CMK (cell line): ENCODE measurements at places on chromosomes 1 and 21.

- no peak for DNase-seq
Measured at GRCh38 chr1:235843461-235843961, 23.2 kb downstream of the LYST start.

GRCh38 chr1:61050541-61051442 lies 31.6 kb upstream of the NFIA start:
- no peak for DNase-seq

DNA sequence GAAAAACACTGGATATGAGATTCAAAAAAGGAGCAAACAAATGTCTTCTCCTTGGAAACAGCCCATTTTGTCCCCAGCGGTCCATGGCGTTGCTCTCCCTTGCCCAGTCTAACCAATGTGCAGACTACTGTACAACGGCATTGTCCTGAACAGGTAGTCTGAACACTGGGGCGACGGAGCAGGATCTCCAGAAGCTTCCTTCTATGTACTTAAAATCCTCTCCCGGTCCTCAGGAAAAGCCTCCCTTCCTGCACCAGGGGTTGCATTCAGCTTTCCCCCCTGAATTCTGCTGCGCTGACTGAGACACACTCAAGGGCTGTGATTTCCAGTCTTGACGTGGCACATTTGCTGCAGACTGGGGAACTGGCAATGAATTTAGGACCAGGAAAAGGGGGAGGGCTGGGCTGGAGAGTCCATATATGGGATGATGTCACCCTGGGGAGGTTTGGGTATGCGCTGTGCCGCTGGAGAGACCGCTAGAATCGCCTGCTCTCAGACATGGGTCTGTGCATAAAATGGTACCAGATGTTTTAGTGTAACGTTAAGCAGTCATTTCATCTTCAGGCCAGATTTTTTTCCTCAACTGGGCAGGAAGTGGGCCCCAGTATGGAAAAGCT lies 275.9 kb upstream of the C1orf105 start:
- DNase-seq = no peak

- no peak for DNase-seq
Measured at GRCh38 chr1:26122988-26123973, 11.7 kb downstream of the PDIK1L start.

GRCh38 chr1:230940848-230941247 lies 37.8 kb downstream of the TTC13 start:
- DNase-seq = no peak

DNA sequence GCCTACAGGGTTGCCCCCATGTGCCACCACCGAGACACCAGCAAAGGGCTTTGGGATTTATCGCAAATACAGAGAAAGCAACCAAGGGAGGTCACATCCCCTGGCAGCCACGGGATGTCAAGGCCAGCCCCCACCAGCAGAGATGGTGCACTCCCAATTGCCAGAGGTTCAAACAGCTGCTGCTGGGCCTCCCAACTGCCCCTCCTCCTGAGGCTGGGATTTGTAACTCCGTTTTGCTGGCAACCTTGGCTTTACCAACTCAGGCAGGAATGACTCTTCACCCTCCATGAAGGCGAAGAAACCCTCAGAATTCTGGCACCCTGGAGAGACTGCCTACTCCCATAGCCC lies 11.6 kb downstream of the TMEM53 start:
- DNase-seq = no peak

GRCh38 chr1:243623841-243624240 lies 226.2 kb downstream of the AKT3 start:
- DNase-seq = no peak

GRCh38 chr21:40636026-40636425 lies 210.9 kb downstream of the DSCAM start:
- DNase-seq = no peak

DNA sequence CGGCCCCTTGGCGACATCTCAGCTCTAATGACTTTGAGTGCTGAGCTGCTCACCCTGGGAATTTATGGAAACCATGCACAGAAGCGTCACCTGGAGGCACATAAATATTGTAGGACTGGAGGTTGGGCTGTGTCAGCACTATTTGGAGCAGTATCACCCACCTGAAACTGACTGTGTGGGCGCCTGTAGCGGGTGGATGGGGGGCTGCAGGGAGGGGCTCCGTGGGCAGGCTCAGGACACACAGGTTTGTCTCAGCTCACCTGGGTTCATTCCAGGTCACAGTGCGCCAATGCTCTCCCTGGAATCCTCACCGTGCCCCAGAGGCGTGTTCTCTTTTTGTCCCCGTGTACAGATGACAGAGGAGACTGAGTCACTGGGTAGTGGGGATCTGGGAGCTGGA lies 74.8 kb upstream of the ACTL8 start:
- DNase-seq = no peak

GRCh38 chr1:211800925-211801607 lies 29.5 kb downstream of the LPGAT1 start:
- DNase-seq = no peak

DNA sequence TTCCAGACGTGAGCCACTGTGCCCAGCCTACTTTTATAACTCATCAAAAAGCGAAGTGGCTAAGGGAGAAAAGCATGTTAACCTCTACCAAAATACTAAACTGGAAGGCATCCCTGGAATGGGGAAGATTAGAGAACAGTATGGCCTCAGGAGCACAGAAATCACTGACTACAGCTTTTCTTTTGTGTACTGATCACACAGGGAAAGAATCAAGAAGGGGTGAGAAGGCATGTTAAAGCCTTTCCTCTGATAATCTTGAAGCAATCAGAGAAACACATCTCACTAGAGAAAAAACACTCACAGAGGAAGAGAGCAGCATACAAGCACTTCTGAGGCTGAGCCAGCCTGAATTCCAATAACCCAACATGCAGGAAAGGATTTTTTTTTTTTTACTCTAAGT lies 10.7 kb downstream of the PCAT6 start:
- no peak for DNase-seq

DNA sequence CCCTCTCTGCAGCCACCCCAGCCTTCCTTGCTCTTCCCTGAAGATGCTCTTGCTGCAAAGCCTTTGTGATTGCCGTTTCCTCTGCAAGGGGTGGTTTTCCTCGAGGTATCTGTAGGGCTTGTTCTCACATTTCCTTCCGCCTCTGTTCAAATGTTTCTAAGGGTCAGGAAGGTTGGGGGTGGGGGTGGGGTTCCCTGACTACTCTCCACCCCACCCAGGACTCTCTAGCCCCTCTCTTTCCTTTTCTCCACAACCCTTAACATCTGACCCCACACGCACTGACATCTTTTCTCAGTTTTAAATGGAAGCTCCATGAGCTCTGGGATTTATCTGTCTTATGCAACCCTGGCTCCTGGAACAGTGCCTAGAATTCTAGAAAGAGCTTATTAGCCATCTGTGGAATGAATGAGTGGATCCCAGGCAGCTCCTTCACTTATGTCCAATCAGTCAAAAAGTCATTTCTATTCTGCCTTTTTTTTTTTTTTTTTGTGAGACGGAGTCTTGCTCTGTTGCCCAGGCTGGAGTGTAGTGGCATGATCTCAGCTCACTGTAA lies 27.3 kb upstream of the ZNF362 start:
- DNase-seq = no peak

DNA sequence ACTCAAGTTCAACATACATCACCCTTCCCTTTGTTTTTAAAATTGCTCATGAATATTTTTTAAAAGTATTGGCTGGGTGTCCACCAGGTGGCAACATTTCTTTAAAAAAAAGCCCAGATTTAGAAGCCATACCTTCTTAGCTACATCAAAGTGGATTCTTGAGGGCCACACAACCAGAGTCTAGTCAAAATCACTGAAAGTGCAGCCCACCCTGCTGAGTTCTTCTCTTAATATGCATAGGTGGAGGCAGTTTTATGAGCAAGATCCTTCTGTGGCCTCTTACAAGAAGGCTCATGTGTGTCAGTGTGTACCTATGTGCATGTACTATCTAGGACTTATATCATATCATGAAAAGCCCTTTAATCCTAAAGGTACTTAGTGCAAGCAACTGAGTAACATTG lies 16.9 kb upstream of the GNG12 start:
- no peak for DNase-seq

DNA sequence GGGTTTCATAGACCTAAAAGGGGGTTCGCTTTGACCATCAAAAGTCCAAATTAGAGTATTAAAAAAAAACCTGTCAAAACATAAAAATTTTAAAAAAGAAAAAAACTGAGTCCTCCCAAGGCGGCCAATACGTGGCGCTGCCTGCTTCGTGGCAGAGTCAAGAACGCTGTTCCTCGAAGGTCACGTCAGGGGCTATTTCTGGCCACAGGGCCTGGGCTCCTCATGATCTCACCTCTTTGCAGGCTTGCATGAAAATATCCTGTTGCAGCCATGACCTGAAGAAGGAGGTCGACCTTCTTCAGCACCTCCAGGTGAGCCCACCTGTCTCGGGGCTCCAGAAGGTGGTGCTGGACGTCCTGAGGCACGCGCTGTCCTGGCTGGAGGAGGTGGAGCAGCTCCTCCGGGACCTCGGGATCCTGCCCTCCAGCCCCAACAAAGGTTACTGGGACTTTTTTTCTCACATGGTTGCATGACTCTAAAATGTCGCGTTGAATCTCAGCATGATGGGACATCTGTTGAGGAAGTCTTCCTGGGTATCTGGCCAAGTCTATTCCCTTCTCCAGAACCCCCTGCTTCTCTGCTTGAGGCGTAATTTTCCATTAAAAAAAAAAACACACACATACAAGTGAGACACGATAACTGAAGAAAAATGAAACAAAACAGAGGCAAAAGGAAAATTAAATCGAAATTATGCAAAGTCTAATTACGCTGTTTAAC lies 80.4 kb upstream of the EFHD2 start:
- peak; percentile 58 for DNase-seq

GRCh38 chr1:17935230-17935629 lies 172.4 kb upstream of the IGSF21 start:
- DNase-seq = no peak

DNA sequence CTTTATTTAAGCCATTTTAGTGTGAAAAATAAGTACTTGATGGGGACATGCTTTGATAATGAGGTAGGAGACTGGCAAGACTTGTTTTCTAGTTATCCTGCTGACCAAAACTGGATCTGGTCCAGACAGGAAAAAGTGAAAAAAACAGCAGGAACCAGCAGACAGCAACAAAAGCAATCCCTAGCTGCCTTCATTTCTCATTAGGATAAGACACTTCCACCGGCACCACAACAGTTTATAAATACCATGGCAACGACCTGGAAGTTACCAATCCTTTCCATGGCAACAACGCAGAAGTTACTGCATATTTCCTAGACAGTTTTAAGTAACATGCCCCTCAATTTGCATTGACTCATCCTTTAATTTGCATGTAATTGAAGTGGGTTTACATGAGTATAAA lies 993.8 kb upstream of the NCAM2 start:
- no peak for DNase-seq

GRCh38 chr1:153833171-153833570 lies 58.0 kb downstream of the SLC27A3 start:
- no peak for DNase-seq

GRCh38 chr1:196433000-196433399 lies 175.2 kb downstream of the KCNT2 start:
- no peak for DNase-seq

DNA sequence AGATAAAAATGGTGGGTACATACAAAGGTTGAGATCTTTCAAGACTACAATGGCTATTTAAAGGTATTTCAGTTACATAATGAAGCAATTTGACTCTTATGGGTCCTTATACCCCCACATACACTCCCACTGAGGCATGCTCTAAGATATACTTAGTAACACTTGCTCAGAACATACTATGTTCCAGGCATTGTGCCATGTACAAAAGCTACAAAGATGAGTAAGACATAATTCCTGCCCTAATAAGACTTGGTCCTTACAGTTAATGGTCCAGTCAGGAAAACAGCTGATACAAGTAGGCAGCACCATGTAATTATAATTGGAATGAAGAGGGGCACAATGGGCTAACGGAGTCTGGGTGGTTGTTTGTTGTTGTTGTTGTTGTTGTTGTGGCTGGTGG lies 166.7 kb upstream of the BEND5 start:
- no peak for DNase-seq

DNA sequence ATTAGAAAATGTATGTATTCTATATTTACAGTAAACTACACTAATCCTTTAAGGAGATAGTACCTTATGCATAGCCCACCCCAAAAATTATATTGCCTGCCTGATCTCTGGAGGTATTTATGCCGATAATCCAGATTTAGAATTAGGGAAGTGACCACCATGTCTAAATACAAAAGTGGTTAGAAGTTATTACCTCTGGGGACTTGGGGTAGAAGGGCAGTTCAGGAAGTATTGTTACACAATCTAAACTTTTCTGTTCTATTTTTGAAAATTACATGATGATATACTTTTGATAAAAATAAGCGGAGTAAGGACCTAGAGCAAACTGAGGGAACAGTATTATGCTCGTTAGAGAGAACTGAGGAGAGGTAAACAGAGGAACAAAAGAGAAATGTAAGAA lies 90.5 kb upstream of the ZP4 start:
- no peak for DNase-seq

DNA sequence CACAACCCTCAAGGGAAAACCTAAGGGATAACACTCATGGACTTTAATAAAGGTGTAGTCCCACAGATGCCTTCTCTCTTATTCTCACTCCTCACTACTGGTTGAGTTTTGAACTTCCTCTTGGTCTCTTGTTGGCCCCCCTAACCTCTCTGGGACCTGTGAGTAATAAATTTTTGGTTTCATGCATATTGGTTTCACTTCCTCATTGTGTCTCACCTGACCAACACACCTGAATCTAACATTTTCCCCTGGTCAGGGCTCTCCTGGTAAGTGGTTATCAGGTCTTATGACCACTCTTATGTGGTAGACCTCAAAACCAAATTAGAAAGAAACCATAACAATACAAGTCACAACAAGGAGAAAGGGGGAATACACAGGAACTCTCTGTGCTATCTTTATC lies 60.5 kb upstream of the PRMT6 start:
- DNase-seq = no peak

DNA sequence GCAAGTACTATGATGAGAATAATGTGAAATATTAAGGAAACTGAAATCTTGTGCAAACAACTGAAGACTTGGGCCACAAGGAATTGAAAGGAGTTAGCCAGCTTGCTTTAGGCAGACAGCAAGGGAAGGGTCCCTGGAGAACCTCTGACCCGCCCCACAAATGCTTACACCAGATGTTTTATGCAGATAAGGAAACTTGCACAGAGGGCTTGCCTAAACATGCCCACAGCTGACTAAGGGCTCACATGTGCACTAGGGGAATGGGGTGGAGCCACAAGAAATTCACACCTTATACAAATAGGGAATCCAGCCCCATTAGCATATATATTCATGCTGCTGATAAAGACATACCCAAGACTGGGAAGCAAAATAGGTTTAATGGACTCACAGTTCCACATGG lies 86.1 kb upstream of the CYYR1 start:
- DNase-seq = peak; percentile 29

DNA sequence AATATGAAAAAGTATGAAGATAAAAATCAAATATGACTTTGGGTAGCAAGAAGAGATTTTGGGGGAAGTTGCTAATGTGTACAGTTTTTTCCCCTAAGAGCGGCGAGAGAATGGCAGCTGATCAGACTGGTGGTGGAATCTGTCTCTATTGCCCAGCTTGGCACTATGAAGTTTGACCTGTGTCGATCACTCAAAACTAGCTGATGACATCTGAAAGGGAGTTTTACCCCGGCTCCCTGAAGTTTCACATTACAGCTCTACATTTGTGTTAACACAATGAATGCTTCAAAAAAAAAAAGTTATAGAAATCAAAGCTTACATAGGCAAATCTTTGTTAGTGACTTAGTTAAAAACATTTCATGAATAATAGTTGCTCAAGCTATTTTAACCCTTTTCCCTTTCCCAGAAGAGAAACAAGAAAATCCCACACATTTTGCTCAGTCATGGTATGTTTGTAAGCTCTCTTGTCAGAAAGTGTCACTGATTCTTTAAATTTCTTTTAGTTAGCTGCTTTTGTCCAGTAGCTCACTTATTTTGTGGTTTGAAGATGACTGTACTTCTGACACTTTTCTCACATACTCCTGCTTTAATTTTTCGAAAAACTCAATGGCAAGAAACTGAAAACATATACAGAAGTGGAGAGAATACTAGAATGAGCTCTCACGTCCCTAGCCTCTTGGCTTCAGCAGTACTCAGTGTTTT lies 41.3 kb downstream of the DYRK1A start:
- no peak for DNase-seq
